GM12878 (cell line): ENCODE measurements at places on chromosomes 2 and 18. TPM values are rescaled to one million over a fixed set of nuclear protein-coding genes. Genes with fewer than 3 reads are reported as not detected.

EPB41L5 gene
- polyA plus RNA-seq: 8.8 and 10.9 TPM in 2 replicates

GPR45 gene
- polyA plus RNA-seq: not detected in 2 replicates

ABCG8 gene
- polyA plus RNA-seq: not detected in 2 replicates

KRTCAP3 gene
- 0.48 and 0.51 TPM in 2 replicates for polyA plus RNA-seq

LRRC30 gene
- polyA plus RNA-seq: not detected in 2 replicates

MAP3K20 gene
- 3.3 and 4.5 TPM in 2 replicates for polyA plus RNA-seq

TCF4 gene
- 20.2 and 29.2 TPM in 2 replicates for polyA plus RNA-seq

HAUS1 gene
- 106 and 122 TPM in 2 replicates for polyA plus RNA-seq

FAM237A gene
- not detected in 2 replicates for polyA plus RNA-seq

GULP1 gene
- polyA plus RNA-seq: 0.15 and 0.19 TPM in 2 replicates

CYTIP gene
- 69.3 and 73.2 TPM in 2 replicates for polyA plus RNA-seq

FLACC1 gene
- 0.30 TPM in 1 of 2 replicates, not detected in the other for polyA plus RNA-seq

MDH1B gene
- 1.3 and 1.6 TPM in 2 replicates for polyA plus RNA-seq

NIF3L1 gene
- polyA plus RNA-seq: 56.1 and 56.3 TPM in 2 replicates

GALNT3 gene
- polyA plus RNA-seq: 2.8 and 4.4 TPM in 2 replicates

CD207 gene
- not detected in 2 replicates for polyA plus RNA-seq

ARHGAP15 gene
- 65.9 and 66.9 TPM in 2 replicates for polyA plus RNA-seq

ANKRD62 gene
- not detected in 2 replicates for polyA plus RNA-seq

MAPRE2 gene
- 25.0 and 32.6 TPM in 2 replicates for polyA plus RNA-seq

MC5R gene
- polyA plus RNA-seq: not detected in 2 replicates

SSB gene
- 278 and 284 TPM in 2 replicates for polyA plus RNA-seq

ZNG1B gene
- 127 and 131 TPM in 2 replicates for polyA plus RNA-seq

SLC4A5 gene
- polyA plus RNA-seq: 0.89 and 0.97 TPM in 2 replicates

RPRD1A gene
- 32.4 and 37.5 TPM in 2 replicates for polyA plus RNA-seq

OTOF gene
- polyA plus RNA-seq: not detected in 2 replicates

CABLES1 gene
- polyA plus RNA-seq: 3.1 and 4.9 TPM in 2 replicates

NT5DC4 gene
- 0.13 and 0.14 TPM in 2 replicates for polyA plus RNA-seq

SKA1 gene
- polyA plus RNA-seq: 27.3 and 31.9 TPM in 2 replicates

MAP3K19 gene
- polyA plus RNA-seq: not detected in 2 replicates

IL1R1 gene
- 0.69 and 0.79 TPM in 2 replicates for polyA plus RNA-seq

MRPS5 gene
- 75.1 and 75.7 TPM in 2 replicates for polyA plus RNA-seq

ZSWIM2 gene
- not detected in 2 replicates for polyA plus RNA-seq

DSG1 gene
- 3.5 and 3.7 TPM in 2 replicates for polyA plus RNA-seq

DNAJB2 gene
- polyA plus RNA-seq: 5.4 and 5.5 TPM in 2 replicates

CYS1 gene
- polyA plus RNA-seq: 0.79 and 1.3 TPM in 2 replicates

SH2D6 gene
- 0.23 TPM in 1 of 2 replicates, not detected in the other for polyA plus RNA-seq

COL5A2 gene
- 0.24 and 0.29 TPM in 2 replicates for polyA plus RNA-seq

HOXD9 gene
- not detected in 2 replicates for polyA plus RNA-seq

COL3A1 gene
- 0.27 and 0.32 TPM in 2 replicates for polyA plus RNA-seq

MORN2 gene
- 23.9 and 26.9 TPM in 2 replicates for polyA plus RNA-seq

SATB2 gene
- polyA plus RNA-seq: 0.08 TPM in 1 of 2 replicates, not detected in the other

TUBB8B gene
- polyA plus RNA-seq: not detected in 2 replicates

COPS8 gene
- 132 and 134 TPM in 2 replicates for polyA plus RNA-seq

POMC gene
- 11.0 and 11.7 TPM in 2 replicates for polyA plus RNA-seq

KIAA2012 gene
- not detected in 2 replicates for polyA plus RNA-seq

TMEM247 gene
- polyA plus RNA-seq: not detected in 2 replicates

BCL11A gene
- 8.3 and 8.4 TPM in 2 replicates for polyA plus RNA-seq

SLC14A1 gene
- polyA plus RNA-seq: not detected in 2 replicates

PID1 gene
- polyA plus RNA-seq: not detected in 2 replicates

DCDC2C gene
- not detected in 2 replicates for polyA plus RNA-seq
